ENCODE measurements at places on chromosomes 6 and 20.

- DNase-seq: no peak
Observed at GRCh38 chr6:3516092-3516491, 59.2 kb upstream of the SLC22A23 start.

GRCh38 chr6:25296217-25296905, 17.2 kb downstream of the CARMIL1 start:
- no peak for DNase-seq

GRCh38 chr6:151232899-151233298, 6.9 kb upstream of the AKAP12 start:
- no peak for DNase-seq

- no peak for DNase-seq
Observed at GRCh38 chr6:20658516-20658915, 124.3 kb downstream of the CDKAL1 start.

- peak; percentile 40 for DNase-seq
Observed at GRCh38 chr6:112468359-112468758, 121.2 kb downstream of the RFPL4B start.

DNA sequence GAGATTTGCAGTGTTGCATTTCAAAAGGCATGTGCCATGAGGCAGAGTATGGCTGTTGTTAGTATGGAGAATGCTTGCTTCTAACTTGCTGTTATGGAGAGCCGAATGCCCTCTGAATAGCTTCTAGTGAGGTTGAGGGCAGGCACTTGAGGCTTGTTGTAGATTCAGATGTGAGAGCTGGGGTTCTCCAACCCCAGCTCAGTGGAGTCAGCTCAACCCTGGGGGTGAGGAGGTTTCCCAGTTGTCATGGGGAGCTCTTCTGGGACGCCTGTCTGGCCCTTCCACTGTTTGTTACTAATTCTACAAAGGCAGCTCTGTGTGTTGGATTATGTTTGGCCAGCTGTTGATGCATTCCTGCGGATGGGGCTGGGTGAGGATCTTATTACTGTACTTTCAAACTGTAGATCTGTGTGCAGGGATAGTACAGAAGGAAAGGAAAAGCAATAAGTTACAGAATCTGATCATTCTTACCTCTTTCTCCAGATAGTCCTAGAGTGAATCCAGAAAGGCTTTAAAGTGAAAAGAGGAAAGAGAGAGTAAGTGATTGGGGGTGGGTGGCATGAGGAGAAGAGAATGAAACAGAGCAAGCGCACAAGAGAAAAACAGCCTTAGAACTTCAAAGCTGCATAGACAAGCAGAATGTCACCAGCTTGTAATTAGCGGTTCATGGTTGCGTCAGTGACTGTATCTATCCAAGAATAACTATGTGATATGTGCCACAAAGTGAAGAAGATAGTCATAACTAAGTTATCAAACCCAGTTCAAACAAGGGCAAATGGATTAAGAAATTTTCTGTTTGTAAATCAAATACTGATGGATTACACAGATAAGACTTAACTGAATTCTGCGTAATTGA, 148.7 kb downstream of the PRL start:
- no peak for DNase-seq

DNA sequence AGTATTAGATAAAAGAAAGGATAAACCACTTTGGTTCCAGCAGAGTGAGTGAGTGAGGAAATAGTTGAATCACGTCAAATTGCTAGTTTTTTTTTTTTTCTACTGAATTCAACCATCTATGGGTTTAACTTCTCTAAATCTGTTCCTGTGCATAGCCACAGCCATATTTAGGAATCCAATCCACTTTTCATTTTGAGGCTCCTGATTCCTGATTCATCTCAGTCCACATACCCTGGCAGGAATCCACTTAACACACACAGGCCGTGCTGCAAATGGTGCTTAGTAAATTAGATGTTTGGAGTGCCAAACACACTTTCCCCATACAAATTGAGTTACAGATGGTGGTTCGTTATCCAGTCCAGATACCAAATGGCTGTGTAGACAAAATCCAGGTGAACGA, 220.3 kb downstream of the ALDH8A1 start:
- DNase-seq: peak; percentile 15

- no peak for DNase-seq
Observed at GRCh38 chr6:128507337-128508310, 12.8 kb downstream of the PTPRK start.

DNA sequence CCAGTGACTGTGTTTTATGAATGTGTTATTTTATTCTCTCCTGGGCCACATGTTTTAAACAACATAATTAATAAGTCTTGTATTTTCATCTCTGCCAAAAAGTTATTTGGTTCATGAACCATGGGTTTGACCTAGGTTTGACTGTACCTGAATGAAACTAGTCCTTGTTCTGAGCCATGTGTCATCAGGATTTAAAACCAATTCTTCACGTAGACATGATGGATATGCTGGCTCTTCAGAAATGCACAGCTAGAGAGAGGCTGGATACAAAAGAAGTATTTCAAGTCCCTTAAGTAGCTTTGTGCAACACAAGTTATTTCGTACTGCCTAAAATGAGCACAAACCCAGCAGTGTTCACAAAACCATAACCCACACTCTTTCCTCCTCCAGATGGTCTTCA, 116.1 kb downstream of the IBTK start:
- DNase-seq: no peak

DNA sequence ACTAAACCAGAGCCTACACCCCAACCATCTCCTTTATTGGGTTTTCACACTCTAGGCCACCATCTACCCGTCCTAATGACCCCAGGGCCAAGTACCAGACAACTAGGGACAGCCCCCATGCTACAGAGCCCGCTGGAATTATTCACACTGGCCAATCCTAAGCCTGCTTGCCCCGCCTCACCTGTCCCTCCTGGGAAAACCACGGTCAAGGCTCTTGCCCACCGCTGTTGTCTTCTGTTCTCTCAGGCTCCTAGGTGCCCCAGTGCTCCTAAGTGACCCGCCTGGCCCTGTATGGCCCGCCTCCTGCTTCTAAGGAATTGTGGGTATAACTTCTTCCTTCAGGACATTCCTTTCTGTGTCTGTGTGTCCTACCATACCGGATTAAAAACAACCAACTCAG, 453.4 kb downstream of the CD83 start:
- no peak for DNase-seq

DNA sequence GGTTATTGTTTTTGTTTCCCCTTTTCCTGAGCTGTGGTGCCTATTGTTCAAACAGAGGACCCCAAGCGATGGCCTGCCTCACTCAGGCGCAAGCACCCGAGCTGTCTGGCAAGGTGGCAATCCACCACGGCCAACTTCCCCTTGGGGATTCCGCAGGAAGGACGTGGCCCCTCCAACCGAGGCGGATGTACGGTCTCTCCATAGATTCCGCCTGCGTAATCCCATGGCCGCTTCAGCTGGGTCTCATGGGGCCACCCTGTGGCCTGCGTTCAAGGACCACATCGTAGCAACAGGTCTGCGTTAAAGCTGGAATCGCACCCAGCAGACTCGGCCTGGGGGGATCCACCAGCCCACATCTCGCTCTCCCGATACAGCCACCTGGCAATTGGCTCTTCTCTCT, 79.9 kb downstream of the CEBPB start:
- no peak for DNase-seq

- peak; percentile 40 for DNase-seq
Observed at GRCh38 chr6:108118810-108119768, 44.5 kb upstream of the OSTM1 start.

DNA sequence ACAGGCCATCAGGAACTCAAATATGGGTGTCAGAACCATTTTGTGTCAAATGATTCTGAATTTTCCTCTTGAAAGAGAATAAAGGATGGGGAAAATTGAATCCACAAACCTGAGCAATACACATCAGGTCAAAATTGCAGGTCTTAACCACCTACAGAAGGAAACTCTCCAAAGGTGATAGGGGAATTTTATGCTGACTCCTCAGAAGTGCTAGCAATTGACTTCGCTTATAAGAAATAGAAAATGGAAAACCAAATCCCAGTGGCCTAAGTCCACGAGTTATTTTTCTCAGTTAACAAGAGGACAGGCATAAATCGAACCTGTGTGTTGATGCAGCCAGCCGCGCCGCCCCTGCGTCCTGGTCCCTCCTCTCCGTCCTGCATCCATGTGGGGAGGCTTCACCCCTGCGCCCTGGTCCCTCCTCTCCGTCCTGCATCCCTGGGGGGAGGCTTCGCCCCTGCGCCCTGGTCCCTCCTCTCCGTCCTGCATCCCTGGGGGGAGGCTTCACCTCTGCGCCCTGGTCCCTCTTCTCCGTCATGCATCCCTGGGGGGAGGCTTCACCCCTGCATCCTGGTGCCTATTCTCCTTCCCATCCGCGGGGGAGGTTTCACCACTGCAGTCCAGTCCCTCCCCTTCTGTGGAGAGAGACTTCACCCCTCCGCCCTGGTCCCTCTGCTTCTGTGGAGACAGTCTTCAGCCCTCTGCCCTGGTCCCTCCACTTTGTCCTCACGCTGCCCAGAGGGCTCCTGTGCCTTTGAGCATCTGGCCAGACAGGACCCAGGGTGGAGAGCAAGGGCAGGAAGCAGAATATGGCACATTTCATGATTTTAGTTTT, 230.3 kb downstream of the SMOC2 start:
- DNase-seq: no peak

- DNase-seq: peak; percentile 95
Observed at GRCh38 chr6:26017632-26017966, 55.0 kb downstream of the TRIM38 start.

DNA sequence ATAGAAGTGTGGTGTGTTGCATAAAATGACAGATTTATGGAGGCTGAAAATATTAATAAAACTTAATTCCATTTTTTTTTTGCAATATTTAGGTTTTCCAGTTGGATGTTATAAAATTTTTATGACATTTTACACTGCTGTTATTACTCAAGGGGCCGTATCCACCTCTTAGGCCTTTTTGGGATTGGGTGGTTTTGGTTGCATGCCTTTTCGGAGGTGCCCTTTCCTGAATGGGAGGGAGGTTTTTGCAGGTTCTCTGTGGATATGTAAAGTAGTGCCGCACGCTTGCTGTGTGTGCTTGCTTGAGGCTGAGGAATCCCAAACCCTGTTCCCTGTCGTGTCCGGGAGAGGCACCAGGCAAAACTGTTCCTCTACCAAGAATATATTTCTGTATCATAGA, 6.8 kb downstream of the ARID1B start:
- DNase-seq: peak; percentile 59

- DNase-seq: peak; percentile 80
Observed at GRCh38 chr6:109513571-109514071, 30.6 kb upstream of the ZBTB24 start.

- no peak for DNase-seq
Observed at GRCh38 chr6:169844946-169845345, 93.5 kb downstream of the ERMARD start.

DNA sequence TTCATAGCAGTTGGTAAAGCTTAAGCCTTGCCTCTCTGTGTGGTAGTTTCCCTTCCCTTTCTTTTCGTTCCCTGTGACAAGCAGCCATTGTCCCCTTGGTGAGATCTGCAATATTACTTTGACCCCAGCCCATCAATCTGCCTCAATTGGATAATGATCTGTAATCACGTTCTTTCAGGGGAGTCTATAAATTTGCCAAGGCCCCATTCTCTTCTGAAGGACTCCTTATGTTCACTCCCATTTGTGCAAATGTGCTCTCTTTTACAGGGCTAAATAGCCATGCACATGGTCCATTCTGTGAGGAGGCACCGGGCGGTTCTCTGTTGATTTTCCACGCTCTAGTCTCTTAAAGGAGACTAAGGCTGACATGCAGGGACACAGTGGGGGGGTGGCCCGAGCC, 660.4 kb upstream of the SLC35B3 start:
- no peak for DNase-seq

GRCh38 chr6:25415701-25416100, 136.5 kb downstream of the CARMIL1 start:
- DNase-seq: no peak

GRCh38 chr6:150934380-150934779, 68.9 kb downstream of the MTHFD1L start:
- no peak for DNase-seq

DNA sequence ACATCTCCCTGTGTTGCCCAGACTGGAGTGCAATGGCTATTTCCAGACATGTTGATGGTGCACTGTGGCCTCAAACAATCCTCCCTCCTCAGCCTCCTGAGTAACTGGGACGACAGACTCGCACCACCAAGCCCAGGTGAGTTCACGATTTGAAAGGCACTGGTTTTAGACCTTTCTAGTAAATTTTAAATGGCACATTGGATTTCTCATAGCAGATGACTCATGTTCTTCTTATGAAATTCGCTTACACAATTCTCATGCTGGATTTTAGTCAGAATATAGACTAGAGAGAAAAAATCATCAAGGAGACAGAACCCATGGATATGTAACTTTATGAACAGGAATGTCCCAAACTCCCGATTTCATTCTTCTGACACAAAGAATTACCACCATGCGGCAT, 18.1 kb upstream of the PXDC1 start:
- no peak for DNase-seq

- no peak for DNase-seq
Observed at GRCh38 chr6:64046746-64047208, 411.2 kb downstream of the PHF3 start.

GRCh38 chr6:20403766-20404640, 2.3 kb downstream of the E2F3 start:
- DNase-seq: peak; percentile 86

GRCh38 chr6:37705239-37706051, 7.8 kb upstream of the MDGA1 start:
- peak; percentile 96 for DNase-seq

DNA sequence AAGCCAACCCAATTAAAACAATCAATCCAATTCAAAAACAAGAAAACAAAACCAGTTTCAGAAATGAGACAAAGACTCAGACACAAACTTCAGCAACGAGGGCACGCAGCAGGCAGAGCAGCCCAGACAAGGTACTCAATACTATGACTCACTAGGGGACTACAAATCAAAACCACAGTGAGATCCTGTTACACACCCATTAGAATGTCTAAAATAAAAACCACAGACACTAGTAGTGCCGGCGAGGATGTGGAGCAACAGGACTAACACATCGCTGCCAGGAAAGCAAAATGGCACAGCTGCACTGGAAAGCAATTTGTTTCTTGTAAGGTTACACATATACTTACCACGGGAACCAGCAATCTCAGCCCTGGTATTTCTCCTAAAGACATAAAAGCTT, 28.4 kb upstream of the MAS1L start:
- DNase-seq: no peak

GRCh38 chr6:124433387-124434160, 528.7 kb upstream of the RNF217 start:
- DNase-seq: no peak

DNA sequence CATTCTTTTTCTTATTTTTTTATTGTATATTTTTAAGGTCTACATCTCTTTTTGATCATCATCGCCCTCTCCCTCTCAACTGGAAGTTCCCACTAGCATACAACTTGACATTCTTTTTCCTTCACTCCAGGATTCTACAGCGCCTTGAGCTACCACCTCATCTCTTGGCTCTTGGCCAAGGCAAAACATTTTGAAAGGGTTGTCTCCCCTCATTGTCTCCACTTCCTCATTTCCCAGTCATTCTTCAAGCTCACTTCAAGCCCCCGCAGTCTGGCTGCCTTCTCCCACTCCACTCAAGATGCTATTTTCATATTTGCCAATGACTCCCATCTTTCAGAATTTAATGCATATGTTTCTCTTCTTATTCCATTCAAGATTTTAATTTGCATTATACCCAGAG, 63.0 kb downstream of the OPN5 start:
- DNase-seq: no peak

GRCh38 chr6:710601-711571, 17.9 kb upstream of the EXOC2 start:
- DNase-seq: peak; percentile 53
